Skeletal muscle tissue (tissue), 5 donors: ENCODE measurements at places on chromosomes 12 and 14. TPM values are rescaled to one million over a fixed set of nuclear protein-coding genes. Genes with fewer than 3 reads are reported as not detected.

DACT1 gene
- 32.4 TPM for total RNA-seq

RND1 gene
- under 0.01 TPM for total RNA-seq

MORN3 gene
- total RNA-seq = under 0.01 TPM

CCDC196 gene
- not detected for total RNA-seq
